H1 (cell line): ENCODE measurements at places on chromosomes 13 and 19. TPM values are rescaled to one million over a fixed set of nuclear protein-coding genes. Genes with fewer than 3 reads are reported as not detected.

- no peak for DNase-seq
Observed at GRCh38 chr13:46720189-46720588, 76.8 kb downstream of the ESD start.

- no peak for DNase-seq
Observed at GRCh38 chr19:41217741-41218140, 1.3 kb upstream of the AXL start.

- no peak for DNase-seq
Observed at GRCh38 chr19:21912654-21913053, 76.7 kb upstream of the ZNF43 start.

- no peak for DNase-seq
Observed at GRCh38 chr19:52990759-52991418, 22.8 kb upstream of the ERVV-1 start.

DNA sequence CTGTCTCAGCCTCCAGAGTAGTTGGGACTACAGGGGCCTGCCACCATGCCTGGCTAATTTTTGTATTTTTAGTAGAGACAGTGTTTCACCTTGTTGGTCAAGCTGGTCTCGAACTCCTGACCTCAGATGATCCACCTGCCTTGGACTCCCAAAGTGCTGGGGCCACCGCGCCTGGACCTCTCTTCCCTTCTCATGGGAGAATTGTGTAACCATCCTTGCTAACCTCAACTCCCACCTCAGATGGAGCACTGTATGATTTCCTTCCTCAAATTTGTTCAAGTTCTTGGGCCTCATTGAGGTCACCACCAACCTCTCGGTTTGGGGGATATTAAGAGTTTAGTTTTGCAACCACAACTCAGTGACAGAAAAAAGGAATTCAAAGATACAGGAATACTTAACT lies 10.7 kb downstream of the LILRA5 start:
- no peak for DNase-seq

Gene GARIN5A
- 8.1 and 9.1 TPM in 2 replicates for total RNA-seq

DNA sequence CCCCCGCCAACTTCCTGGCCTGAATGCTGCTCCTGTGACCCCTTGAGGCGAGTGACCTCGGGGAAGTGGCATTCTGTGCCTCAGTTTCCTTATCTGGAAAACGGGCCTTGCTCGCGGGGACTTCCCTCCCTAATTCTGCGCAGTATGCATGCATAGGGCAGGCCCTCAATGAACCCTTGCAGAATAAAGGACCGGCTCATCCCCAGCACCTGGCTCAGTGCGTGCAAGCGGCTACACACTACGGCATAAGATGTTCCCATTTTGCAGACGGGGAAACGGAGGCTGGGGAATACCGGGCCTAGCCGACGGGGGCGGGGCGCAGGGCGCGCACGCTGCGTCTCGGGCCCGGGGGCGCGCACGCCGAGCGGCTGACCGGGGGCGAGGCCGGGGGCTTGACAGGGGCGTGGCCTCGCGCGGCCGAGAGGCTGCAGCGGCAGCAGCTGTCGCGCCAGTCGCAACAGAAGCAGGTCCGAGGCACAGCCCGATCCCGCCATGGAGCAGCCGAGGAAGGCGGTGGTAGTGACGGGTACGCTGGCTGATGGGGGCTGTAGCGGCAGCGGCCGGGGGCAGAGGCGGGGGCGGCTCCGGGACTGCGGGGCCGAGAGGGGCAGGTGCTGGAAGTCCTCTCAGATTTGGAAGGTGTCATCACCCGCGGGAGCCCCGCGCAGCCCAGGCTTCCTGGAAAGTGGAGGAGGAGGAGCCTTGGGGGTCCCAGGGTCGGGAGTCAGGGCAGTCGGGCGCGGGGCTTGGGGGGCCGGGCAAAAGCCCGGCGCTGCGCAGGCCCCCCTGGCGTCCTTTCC lies at the start of gene PGPEP1:
TSS of gene PGPEP1 (plus strand) at position 409 of the 800 bp plus-strand sequence. CDS start at position 493, 84 bp downstream.
- no peak for DNase-seq

DNA sequence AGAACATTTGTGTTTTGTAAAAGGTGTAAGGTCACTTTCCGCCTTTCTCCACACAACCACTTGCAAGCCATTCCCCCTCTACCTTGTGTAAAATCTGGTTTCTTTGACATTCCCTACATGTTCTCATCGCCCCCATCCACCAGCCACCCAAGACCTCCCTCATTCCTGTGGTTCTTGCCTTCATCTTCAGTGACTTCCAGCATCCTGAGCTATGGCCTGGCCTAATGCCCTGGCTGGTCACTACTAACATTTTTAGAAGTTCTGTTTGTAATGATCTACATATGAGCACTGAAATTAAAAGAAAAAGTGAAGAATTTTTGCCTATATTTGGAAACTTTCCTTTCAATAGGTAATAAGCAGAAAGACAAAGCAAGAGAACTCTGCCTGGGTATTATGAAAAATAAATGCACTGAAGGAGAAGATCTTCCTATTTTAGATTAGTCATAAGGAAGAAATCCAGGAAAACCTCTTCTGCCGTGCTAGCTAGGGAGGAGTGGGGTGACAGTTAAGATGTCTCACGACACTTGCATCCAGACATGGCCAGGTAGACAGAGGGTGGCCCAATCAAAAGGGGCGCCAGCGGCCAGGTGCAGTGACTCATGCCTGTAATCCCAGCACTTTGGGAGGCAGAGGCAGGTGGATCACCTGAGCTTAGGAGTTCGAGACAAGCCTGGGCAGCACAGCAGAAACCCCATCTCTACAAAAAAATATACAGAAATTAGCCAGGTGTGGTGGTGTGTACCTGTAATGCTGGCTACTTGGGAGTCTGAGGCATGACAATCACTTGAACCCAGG lies 28.1 kb upstream of the MPHOSPH8 start:
- DNase-seq: no peak

GRCh38 chr13:99046851-99047250 lies 69.0 kb upstream of the DOCK9 start:
- DNase-seq: no peak

GRCh38 chr19:23956051-23956450 lies 41.4 kb downstream of the ZNF726 start:
- DNase-seq: no peak

DNA sequence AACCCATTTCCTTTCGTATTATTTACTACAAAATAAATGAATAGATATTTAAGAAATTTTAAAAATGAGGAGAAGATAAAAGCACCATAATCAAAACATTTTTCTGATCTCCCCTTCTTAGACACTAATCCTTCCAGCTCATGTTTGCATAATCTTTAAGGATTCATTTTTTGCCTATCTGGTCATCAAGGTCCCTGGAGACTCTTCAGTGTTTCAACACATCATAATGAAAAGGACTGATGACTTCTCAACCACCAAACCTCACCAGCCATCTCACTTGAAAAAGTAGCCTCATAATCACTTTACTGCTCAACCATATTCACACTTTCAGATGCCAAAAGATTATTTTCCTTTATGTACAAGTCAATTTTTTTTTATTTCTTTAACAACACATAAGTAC lies 80.1 kb downstream of the DCLK1 start:
- DNase-seq: no peak

Gene ATP4B
- not detected in 2 replicates for total RNA-seq

- DNase-seq: no peak
Observed at GRCh38 chr13:108270442-108270841, 924 bp downstream of the TNFSF13B start.

GRCh38 chr13:25046985-25047511 lies 48.9 kb upstream of the PABPC3 start:
- peak; percentile 80 for DNase-seq
